ENCODE measurements at places on chromosomes 1 and 21.

GRCh38 chr1:244655186-244655585 is 2.3 kb downstream of the DESI2 start:
- DNase-seq: no peak

DNA sequence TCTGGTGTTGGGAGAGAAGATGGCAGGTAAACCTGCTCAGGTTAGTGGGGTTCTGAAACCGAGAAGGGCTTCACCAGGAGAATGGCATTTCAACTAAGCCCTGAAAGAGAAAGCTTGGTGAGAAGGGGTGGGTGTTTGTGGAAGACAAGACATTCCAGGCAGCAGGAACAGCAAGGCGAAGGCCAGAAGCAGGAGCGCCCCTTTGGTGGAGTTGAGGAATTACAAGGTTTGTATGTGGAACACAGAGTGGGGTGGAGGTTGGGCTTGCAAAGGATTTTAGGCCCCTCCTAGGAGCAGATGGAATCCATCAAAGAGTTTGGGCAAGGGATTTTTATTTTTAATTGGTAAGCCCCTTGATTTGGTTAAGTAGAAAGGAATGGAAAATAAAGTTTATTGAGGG is 24.8 kb upstream of the ELOA start:
- DNase-seq: peak; percentile 55

- DNase-seq: no peak
Observed at GRCh38 chr1:160560045-160560705, 19.1 kb downstream of the CD84 start.

DNA sequence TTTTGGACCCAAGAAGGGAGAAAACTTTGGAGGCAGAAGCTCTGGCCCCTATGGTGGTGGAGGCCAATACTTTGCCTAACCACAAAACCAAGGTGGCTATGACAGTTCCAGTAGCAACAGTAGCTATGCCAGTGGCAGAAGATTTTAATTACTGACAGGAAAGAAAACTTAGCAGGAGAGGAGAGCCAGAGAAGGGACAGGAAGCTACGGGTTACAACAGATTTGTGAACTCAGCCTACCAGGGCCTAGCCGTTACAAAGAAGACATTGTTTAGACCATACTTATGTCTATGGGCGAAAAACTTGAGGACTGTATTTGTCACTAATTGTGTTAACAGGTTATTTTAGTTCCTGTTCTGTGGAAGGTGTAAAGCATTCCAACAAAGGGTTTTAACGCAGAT is 10.4 kb upstream of the ACOT11 start:
- DNase-seq: no peak

DNA sequence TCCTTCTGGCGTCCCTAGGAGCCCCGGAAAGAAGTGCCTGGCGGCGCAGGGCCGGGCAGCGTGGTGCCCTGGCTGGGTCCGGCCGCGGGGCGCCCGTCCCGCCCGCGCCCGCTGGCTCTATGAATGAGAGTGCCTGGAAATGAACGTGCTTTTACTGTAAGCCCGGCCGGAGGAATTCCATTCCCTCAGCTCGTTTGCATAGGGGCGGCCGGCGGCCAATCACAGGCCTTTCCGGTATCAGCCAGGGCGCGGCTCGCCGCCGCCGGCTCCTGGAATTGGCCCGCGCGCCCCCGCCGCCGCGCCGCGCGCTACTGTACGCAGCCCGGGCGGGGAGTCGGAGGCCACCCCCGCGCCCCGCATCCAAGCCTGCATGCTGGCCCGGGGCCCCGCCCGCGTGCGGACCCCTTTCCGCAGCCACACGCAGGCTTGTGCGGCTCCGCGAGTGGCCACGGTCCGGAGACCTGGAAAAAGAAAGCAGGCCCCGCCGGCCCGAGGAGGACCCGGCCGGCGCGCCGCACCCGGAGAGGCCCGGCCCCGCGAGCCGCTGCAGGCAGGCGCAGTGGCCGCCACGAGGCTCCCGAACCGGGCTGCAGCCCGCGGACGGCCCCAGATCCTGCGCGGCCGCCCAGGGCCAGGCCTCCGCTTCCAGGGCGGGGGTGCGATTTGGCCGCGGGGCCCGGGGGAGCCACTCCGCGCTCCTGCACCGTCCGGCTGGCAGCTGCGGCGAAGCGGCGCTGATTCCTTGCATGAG is 160.4 kb downstream of the RUNX1 start:
- DNase-seq: peak; percentile 95

DNA sequence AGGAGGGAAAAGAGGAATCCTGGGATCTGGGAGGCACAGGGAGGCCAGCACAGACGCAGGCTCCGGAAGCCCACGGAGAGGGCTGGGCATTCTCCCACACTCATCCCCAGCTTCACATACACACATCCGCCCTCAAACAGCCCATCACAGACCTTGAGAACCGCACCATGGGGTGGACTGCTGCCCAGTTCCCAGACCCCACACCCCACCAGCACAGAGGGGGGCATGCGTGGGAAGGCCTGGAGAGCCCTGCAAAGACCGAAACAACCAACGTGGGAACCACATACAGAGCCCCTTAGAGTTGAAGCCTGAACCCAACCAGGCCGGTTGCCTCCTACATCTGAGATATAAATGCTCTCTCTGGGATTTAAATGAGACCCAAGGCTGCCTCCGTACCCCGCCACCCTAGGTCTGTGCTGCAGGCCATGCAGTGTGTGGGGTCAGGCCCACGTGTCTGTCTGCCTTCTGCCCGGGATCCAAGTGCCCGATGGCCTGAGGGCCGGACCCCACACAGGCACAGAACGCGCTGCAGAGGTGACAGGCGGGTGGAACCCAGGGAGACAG is 126.2 kb upstream of the COL6A1 start:
- DNase-seq: no peak

GRCh38 chr1:171486048-171486519 is 754 bp downstream of the PRRC2C start:
- peak; percentile 71 for DNase-seq

- DNase-seq: peak; percentile 79
Observed at GRCh38 chr21:26169061-26169610, 1.4 kb downstream of the APP start.

GRCh38 chr21:38181096-38181495 is 75.7 kb upstream of the KCNJ15 start:
- no peak for DNase-seq
